Memory B cell (primary cell): ENCODE measurements at places on chromosomes 5 and 9.

GRCh38 chr5:179289756-179290385 is 55.4 kb downstream of the ADAMTS2 start:
- no peak for DNase-seq

- DNase-seq, result no peak
These were observed 20.8 kb downstream of the ABHD17B start for GRCh38 chr9:71890042-71890679.

DNA sequence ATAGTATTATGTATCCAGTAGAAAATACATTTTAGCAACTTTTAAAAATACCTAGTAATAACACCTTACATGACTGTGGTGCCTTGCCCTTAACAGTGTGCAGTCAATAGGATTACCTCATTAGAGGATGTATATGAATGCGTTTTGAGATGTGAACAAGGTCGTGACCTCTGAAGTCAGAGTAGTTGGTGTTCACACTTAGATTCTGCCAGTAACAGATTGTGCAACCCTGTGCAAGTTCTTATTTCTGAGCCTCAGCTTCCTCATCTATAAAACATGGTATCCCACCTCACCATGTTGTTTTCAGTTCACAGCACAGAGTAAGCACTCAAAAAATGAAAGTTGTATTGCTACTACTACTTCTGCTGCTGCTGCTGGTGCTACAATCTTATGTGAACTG is 347.3 kb downstream of the KDM4C start:
- no peak for DNase-seq

DNA sequence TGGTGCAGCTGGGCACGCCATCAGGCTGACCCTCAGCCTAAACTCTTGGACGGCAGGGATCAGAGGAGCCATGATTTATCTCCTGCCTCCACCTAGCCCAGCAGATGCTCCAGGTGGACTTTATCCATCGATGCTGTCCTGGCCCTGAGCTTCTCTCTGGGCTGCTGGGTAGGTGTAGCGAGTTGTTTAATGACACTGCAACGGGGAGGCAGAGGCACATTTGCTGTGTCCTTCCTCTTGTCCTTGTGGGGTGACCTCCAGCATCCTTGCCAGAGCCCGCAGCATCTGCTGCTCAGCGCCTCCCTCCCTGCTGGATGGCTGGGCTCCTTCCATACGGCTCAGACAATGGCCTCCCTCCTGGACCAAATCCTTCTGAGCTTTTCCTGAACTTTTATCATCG is 103.1 kb upstream of the IRX4 start:
- DNase-seq, result no peak

- DNase-seq, result no peak
These were observed 368.3 kb upstream of the SPATA31A5 start for GRCh38 chr9:60545878-60546385.
